ENCODE measurements at places on chromosomes 1 and 21. TPM values are rescaled to one million over a fixed set of nuclear protein-coding genes. Genes with fewer than 3 reads are reported as not detected.

Gene PRMT6
- total RNA-seq = 29.4 TPM

Gene WDR64
- 0.11 TPM for total RNA-seq

Gene OR2T1
- not detected for total RNA-seq

Gene MAP10
- total RNA-seq = 4.9 TPM

Gene SPRR2A
- total RNA-seq = not detected

Gene LAX1
- total RNA-seq = 0.20 TPM

Gene SPRR1A
- not detected for total RNA-seq

Gene KRTAP22-1
- not detected for total RNA-seq

Gene PRELP
- total RNA-seq = 3.7 TPM

Gene DMBX1
- 0.33 TPM for total RNA-seq

Gene TTC39A
- 3.3 TPM for total RNA-seq

Gene HES4
- total RNA-seq = 77.1 TPM

Gene GREM2
- 7.9 TPM for total RNA-seq

Gene SH2D2A
- 0.33 TPM for total RNA-seq

Gene TRIM46
- total RNA-seq = 6.7 TPM

Gene DTL
- 9.2 TPM for total RNA-seq

Gene LORICRIN
- 0.22 TPM for total RNA-seq

Gene AMY1C
- not detected for total RNA-seq

Gene COL11A1
- 164 TPM for total RNA-seq

Gene HSPA13
- 43.7 TPM for total RNA-seq

Gene PGLYRP3
- not detected for total RNA-seq

Gene PLA2G4A
- total RNA-seq = 15.4 TPM

Gene SYTL1
- 0.59 TPM for total RNA-seq

Gene UBASH3A
- not detected for total RNA-seq

Gene TFF2
- total RNA-seq = not detected

Gene NPPB
- 1.5 TPM for total RNA-seq

Gene PTGER3
- total RNA-seq = 7.0 TPM

Gene PSRC1
- 27.4 TPM for total RNA-seq

Gene TMEM125
- total RNA-seq = 7.5 TPM

Gene OXCT2
- 1.8 TPM for total RNA-seq

Gene CRYBG2
- total RNA-seq = 0.66 TPM

Gene GPA33
- 0.44 TPM for total RNA-seq

Gene CSF3R
- 6.8 TPM for total RNA-seq

Gene ZFP69B
- 10.7 TPM for total RNA-seq

Gene PLA2G2F
- not detected for total RNA-seq
